Stimulated activated CD4-positive, alpha-beta T cell treated with anti-CD3 and anti-CD28 coated beads, Interleukin-4, amount 100 ng/mL, for 4 hours (primary cell): ENCODE measurements at places on chromosomes 4 and X.

DNA sequence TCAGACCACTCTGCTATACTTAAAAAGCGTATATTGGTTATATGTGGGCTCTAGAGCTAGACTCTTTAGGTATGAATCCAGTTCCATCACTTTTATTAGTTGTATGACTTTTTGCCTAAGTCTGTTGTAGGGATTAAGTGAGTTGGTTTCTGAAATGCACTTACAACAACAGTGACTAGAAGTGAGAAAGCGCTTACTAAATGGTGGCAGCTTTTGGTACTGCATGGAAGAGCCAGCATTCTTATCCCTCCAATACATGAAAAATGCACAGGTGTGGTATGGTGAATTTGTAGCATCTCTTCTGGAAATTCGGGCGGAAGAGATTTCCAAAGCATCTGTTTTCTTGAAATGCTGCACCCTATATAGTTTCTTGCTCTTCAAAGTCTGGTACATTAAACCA is 117.1 kb downstream of the SPANXA1 start:
- no peak for DNase-seq

DNA sequence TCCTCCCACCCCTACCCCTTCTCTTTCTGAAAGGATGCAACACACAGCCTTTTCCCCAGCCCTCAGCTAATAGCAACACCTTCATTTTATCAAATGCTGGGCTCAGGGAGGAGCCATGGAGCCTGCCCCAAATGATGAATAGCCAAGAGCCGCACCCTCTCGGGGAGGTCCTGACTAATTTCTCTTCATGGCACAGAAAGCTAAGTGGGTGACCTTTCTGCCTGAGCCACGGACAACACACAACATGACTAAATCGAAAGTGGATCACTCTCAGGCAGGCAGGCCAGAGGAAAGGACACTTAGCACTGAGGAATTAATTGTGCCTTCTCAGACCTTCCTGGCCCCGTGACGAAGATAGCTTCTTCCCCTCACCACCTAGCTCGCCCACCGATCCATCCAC is 165.1 kb upstream of the RAI2 start:
- DNase-seq, result no peak

DNA sequence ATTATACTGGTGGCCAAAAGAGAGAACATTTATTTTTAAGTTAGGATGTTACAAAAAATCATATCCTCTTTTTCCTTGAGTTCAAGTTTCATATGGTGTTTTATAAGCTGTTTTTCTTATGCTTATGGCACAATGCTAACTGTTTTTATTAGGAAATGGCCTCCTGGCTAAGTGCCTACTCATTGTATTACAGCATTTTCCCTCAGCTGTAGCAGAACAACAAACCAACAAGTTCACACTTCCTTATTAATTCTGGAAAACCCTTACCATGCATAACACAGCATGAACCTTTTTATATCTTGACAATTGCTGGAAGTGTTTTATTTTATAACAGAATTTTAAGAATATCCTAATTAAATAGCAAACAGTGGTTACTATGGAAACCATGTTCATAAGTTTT is 165.8 kb downstream of the GASK1B start:
- DNase-seq, result no peak

GRCh38 chr4:25949173-25949748 is 35.2 kb downstream of the SMIM20 start:
- no peak for DNase-seq

GRCh38 chr4:108830509-108831244 is 67.8 kb upstream of the ETNPPL start:
- DNase-seq, result no peak
